Stimulated activated CD8-positive, alpha-beta memory T cell treated with anti-CD3 and anti-CD28 coated beads, Interleukin-15, amount 100 ng/mL, for 24 hours (primary cell): ENCODE measurements at places on chromosomes 2 and 18.

DNA sequence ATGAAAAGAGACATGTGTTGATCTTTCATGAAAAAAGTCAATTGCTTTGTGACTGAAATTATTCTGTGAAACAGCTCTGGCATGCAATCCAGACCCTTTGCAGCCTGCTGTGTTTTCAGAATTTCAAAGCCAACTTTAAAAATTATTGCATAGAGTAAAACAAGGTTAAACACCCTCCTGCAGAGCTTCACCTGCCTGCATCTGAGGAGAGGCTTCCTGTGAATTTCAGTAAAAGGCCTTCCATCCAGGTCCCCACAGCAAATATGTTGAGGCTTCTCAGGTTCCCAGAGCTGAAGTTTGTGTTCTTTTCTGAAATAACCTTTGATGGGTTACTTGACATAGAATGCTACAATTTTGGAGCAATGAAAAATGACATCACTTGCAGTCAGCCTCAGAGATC is 4.1 kb downstream of the XIRP2 start:
- DNase-seq, result no peak

DNA sequence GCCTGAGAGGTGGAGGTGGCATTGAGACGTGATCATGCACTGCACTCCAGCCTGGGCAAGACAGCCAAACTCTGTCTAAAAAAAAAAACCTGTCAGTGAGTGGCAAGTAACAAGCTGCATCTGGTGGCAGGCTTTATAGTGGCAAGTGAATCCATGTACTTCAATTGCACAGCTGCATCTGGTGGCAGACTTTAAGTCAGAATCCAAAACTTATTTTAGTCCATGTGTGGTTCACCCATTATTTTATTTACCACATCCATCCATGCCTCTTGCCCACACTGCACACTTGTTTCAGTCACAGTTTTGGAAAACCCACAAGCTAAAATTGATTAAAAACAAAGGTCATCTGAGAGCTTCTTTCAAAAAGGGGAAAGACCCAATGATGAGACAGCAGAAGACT is 1636.4 kb upstream of the NXPH2 start:
- DNase-seq, result no peak

GRCh38 chr2:100376836-100377235 is 40.6 kb downstream of the CHST10 start:
- DNase-seq, result no peak

DNA sequence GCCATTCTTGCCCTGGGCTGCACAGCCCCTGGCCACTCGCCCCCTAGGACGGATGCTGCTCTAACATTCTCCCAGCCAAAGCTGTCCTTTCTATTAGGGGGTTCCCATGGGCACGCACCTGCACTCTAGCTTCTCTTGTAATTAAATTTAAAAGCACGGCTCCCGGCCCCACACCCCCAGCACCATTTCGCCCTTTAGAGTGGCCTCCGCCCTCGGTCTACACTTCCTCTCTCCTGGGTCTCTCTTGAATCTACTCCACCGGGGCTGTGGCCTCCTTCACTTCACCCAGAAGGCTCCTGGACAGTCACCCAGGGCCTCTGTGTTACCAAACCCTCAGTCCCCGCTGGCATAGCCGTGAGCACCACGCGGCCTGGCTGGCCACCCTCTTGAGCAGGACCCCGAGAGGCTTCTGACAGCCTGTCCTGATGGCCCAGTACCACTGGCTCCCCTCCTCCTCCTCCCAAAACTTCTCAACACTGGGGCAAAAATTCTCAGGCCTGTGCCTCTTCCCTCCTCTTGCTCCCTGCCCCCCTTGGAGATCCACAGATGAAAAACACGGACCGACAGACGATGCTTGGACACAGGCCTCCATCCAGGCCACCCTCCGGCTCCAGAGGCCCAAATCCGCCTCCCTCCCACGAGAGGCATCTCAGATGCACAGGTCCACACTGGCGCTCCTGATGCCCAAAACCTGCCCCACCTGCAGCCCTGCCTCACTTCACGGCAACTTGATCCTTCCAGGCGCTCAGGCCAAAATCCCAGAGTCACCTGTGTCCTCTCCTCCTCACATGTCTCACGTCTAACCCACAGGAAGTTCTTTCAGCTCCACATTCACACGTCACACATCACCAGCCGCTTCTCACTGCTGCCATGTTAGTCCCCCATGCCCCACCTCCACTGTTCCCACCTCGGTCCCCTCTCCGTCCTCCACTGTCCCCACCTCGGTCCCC is 6.9 kb upstream of the RAB17 start:
- DNase-seq, result no peak

DNA sequence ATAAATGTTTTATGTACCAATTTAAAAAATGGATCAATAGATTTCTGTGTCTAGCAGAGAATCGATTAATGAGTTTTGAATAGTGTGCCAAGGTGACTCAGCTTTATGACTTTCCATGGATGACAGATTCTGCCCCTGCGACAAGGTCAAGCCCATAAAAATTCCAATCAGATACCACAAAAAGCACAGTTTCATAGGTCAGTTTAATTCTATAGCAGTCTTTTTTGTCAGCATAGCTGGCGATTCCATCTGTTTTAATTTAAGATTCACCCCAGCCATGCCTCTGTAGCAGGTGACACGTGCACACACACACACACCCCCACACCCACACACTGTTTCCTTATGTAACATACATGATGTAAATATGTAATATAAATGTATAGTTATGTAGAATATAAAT is 28.9 kb downstream of the RAB31 start:
- no peak for DNase-seq

GRCh38 chr2:149001496-149001895 is 37.0 kb upstream of the LYPD6B start:
- no peak for DNase-seq

- no peak for DNase-seq
Observed at GRCh38 chr2:204437815-204438756, 107.2 kb upstream of the PARD3B start.

- DNase-seq, result no peak
Observed at GRCh38 chr18:76923485-76924085, 101.2 kb downstream of the ZNF236 start.

DNA sequence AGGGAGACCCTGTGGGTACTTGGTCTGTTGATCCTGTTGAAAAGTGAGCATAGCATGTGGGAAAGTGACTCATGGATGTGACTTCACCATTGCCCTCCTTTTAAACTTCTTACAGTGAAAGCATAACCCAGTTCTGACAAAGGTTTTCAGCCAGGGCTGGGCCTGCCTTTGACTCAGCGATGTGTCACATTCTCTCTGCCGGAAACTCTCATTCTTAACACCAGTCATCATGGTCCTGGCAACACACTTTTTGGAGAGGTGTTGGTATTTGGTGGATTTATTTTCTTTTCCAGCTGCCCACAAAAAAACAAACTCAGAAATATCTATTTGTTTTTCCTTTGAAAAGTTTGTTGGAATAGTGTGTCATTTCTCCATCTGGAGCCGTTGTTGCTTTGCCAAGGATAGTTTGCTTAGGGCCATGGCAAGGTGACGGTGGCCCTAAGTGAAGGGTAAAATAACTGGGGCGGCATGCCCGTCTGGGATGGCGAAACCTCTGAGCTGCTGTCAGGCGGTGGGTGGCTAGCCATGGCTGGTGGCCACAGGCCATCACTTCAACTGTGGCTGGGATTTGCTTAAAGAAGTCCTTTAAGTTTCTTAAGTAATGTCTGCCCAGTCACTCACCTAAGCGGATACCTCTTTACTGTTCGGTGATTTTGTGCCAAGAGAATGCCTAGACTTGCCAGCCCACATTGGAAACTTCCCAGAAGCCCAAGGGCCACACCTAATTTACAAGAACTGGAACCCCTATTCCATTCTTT is 123.3 kb downstream of the LTBP1 start:
- no peak for DNase-seq

DNA sequence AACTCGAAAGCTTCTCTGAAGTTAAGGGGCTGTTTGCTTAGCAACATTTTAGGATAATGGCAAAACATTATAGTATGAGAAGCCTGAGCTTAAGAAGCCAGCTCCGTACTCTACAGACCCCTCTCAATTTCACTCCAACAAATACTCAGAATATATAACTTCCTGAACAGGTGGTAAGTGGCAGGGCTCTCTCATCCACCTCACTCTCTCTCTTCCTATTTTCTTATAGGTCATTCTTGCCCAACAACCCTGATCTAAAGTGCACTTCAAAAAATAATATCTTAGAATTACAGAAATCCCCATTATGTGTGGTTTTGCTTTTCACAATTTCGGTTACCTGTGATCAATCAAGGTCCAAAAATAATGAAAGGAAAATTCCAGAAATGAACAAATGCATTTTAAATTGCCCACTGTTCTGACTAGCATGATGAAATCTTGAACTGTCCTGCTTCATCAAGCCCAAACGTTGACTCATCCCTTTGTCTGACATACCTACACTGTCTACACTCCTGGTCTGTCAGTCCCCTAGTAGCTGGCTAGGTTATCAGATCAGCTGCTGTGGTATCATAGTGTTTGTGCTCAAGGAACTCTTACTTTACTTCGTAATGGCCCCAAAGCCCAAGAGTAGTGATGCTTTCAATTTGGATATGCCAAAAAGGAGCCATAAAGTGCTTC is 122.8 kb upstream of the COL5A2 start:
- DNase-seq, result no peak

DNA sequence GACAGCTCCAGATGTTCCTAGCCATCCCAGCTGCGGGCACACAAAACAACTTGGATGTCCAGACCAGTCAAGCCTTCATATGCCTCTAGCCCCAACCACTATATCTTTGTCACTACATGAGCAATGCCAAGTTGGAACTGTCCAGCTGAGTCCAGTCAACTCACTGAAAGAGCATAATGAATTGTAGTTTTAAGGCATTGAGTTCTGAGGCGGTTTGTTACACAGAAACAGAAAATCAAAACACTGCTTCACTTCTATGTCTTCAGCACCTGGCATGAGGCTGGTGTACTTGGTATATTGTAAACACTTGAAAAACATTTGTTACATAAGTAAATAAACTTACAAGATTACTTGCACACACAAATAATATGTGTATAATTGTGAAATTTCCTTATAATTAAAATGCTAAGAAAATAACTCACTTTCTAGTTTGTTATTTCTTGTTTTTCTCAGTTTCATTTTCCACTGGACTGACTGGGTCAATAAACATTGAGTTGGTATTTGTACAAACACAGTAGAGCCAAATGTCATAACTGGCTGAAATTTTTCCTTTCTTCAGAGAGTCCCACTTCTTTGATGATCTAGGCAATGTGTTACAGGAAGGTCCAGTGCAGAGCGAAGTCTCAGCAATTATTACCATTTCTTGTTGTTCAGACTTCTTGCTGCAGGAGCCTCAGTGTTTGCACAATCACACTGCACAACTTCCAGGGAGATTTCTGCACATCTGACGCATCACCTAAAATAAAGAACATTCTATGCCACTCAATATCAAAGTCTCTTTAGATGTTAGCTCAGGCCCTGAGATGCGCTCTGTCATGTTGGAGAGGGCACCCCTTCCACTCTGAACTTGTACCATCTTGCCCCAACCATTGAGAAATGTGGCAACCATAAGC is 38.2 kb upstream of the DPP4 start:
- DNase-seq, result no peak

GRCh38 chr2:188725746-188726360 is 248.3 kb upstream of the COL3A1 start:
- DNase-seq, result no peak

GRCh38 chr18:58990720-58991119 is 126.0 kb downstream of the ZNF532 start:
- DNase-seq, result no peak

DNA sequence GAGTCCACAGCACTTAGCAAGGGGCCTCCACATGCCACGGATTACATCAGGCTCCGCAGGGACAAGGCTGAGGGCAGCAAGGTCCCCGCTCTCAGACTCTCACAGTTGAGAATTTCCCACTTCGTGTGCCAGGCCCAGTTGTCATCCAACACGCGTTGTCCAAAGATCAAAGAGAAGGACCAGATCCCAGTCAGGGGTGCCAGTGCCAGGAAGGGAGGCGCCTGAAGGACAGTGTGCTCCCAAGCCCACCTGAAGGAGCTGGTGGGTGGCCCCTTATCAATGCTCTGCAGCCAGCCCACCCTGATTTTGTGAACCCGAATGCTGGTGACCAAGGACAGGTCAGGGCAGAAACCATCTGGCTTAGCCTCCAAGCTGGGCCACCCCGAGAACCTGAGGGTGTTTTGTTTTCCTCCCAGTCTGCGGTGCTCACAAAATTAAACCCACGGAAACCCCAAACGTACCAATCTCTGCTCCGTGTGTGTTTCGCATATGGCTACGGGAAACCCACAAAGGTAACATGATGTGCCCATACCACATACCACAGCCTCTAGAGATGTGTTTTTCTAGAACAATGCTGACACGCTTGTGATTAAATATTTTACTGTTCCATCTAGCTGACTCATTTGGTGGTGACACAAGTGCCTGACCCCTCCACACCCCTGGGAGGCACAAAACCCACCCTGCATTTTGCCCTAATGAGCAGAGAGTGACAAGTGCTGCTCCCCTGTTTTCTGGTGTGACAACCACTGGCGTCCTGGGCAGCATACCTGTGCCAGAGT is 24.5 kb downstream of the CRACDL start:
- DNase-seq, result no peak

GRCh38 chr2:133506996-133507395 is 61.3 kb downstream of the NCKAP5 start:
- no peak for DNase-seq

DNA sequence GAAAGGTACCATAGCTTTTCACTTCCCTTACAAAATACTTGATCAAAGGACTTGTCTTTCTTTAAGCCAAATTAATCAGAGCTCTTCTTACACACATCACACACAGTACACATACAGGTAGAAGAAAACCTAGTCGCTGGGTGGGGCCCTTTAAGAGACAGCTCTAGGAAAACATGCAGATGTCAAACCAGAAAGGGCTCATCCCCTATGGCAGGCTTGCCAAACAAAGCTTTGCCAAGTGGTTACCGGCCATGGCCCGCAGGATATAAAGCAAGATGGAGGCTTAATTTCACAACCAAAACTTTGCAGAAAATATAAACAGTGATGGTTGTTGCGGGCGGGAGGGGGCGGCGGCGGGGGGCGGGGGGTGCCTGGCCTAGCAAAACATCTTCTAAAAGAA is 2156.0 kb upstream of the PIK3C3 start:
- DNase-seq, result no peak

GRCh38 chr18:3594760-3595368 is 144.9 kb downstream of the TGIF1 start:
- DNase-seq, result no peak

GRCh38 chr2:119746836-119747686 is 12.7 kb upstream of the PTPN4 start:
- no peak for DNase-seq

DNA sequence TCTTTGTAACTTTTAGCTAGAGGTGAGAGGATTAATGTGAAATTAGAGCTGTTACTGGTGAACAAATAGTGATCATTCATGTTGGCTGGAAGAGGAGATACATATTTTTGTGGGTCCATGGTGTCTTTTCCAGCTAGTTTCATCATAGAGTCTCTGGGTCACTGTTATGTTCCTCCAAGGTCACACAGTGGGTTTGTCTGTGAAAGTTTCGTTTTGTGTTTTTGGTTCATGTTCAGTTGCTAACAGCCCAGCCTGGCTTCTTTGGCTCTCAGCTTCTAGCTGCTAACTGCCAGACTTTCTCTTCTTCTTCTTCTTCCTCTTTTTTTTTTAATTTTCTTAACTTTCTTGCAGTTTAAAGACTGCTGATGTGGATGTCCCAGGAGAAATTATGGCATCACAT is 480.0 kb upstream of the SYT4 start:
- no peak for DNase-seq

GRCh38 chr2:67268797-67269196 is 128.3 kb upstream of the ETAA1 start:
- no peak for DNase-seq

GRCh38 chr2:178246696-178247095 is 52.4 kb downstream of the OSBPL6 start:
- no peak for DNase-seq
